Bone marrow (tissue), 2 donors: ENCODE measurements at places on chromosomes 6 and 20.
A peak's percentile ranks its signal among the peaks of the same experiment; 100 is the strongest.

DNA sequence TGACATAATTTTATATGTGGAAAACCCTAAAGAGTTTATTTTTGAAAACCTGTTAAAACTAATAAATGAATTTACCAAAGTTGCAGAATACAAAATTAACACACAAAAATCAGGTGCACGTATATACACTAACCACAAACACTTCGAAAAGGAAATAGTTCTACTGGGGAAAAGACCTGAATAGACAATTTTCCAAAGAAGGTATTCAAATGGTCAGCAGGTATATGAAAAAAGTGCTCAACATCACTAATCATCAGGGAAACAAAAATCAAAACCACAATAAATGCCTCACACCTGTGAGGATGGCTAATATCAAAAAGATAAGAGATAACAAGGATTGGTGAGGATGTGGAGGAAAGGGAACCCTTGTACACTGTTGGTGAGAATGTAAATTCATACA lies 110.6 kb downstream of the PXDC1 start:
- no peak for DNase-seq

DNA sequence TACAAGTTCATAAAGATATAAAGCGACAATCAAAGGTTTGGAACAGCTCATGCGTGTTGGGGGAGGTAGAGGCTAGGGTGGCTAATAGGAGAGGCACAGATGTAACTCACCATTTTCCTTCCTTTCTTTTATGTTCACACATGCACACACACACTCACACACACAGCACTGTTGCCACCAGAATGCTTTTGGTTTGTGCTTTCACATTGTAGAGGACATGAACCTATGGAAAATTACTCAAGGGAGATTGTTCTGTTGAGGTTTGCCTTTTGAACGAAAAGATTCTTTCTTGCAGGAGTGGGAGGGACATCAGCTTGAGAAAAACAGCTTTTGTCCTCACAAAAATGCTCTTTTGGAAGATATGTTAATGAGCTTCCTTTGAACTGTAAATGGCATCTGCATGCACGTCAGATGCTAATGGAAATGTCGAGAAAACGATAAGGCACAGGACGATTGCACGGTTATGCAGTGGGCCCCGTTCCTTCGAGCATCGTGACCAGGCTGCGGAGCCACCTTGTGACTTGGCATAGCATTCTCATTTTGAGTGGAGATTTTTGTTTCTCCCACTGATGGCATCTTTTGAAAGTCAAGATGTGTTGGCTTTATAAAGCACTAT lies 724.1 kb downstream of the KIF16B start:
- DNase-seq = no peak

DNA sequence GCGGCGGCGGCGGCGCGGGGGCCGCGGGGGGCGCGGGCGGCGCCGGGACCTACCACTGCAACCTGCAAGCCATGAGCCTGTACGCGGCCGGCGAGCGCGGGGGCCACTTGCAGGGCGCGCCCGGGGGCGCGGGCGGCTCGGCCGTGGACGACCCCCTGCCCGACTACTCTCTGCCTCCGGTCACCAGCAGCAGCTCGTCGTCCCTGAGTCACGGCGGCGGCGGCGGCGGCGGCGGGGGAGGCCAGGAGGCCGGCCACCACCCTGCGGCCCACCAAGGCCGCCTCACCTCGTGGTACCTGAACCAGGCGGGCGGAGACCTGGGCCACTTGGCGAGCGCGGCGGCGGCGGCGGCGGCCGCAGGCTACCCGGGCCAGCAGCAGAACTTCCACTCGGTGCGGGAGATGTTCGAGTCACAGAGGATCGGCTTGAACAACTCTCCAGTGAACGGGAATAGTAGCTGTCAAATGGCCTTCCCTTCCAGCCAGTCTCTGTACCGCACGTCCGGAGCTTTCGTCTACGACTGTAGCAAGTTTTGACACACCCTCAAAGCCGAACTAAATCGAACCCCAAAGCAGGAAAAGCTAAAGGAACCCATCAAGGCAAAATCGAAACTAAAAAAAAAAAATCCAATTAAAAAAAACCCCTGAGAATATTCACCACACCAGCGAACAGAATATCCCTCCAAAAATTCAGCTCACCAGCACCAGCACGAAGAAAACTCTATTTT lies 2.0 kb downstream of the FOXC1 start:
- no peak for DNase-seq

DNA sequence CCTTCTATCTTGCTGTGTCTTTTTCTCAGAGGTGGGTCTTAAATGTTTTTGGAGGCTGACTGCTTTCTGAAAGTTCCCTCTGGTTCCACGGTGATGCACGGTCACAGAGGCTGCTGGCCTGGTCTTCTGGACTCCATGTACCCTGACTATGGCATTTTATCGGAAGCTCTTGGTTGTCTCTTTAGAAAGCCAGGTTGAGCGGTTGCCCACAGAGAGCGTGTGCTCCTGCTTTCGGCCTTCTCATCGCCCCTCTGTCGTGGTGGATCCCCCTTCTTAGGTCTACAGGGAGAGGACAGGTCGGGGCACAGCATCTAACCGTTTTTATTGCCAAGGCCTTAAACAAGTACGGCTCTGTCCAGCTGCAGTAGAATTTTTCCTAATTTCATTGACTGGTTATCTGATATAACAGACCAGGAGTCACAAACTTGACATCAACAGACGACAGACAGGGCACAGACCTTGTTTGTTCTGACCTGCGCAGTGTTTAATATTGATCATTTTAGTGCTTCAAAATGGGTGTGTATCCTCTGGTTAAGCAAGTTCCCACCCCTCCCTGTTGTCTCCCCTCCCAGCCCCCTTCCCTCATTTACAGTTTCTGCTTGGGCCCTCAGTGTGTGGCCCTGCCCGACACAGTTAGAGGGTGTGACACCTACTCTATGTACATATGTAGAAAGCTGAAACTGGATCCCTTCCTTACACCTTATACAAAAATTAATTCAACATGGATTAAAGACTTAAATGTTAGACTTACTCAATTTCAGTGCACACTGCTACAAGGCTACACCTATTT lies 24.7 kb downstream of the SYTL3 start:
- DNase-seq = no peak

DNA sequence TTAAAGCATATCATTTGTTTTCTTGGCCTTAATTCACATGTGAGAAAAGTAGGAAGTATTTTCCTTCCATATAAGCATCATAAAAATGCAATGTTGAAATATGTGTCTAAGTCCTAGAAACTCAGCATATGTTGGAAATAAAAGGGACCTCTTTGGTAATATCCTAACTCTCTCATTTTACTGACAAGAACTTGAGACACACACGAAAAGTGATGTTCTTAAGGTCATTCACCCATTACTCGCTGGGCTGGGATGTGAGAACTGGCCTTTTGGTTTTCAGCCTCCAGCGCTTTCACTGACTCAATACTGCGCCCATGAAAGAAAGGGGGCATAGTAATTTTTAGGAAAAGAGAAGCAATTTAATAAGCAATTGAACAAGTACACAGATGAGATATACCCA lies 153.5 kb upstream of the SCGN start:
- no peak for DNase-seq

DNA sequence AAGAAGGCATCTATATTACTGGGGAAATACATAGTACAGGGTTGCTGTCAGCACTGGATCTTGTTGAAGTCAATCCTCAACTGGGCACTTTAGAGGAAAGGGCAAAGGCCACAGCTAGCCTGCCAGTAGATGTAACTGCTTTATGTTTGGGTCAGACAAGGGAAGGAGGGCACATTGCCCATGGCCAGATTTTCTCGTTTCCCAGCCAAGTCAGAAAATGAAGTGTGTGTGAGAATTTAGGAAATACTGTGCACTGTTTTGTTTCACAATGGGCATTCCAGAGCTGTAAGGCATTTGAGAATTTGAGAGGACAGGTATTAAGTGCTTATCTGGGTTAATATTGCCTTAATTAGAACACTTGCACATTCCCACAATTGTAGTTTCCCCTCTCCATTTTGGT lies 183.9 kb upstream of the MCHR2 start:
- no peak for DNase-seq

DNA sequence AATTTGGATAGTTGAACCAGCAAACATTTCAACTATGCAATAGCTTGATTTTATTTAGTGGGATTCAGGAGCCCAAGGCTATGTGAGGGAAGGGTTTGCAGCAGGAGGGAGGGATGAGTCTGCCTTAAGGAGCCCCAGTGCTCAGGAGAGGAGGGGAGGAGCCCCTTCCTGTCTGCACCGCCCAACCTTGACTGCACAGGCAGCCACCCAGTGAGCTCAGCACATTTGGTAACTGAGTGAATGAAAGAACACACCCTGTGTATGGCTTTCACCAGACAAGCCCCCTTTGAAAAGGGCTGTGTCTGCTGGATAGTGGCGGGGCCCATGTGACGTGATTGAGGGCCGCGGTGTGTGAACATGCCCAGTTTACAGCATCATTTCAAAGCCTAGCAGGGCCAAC lies 17.0 kb downstream of the DACT2 start:
- DNase-seq = no peak

DNA sequence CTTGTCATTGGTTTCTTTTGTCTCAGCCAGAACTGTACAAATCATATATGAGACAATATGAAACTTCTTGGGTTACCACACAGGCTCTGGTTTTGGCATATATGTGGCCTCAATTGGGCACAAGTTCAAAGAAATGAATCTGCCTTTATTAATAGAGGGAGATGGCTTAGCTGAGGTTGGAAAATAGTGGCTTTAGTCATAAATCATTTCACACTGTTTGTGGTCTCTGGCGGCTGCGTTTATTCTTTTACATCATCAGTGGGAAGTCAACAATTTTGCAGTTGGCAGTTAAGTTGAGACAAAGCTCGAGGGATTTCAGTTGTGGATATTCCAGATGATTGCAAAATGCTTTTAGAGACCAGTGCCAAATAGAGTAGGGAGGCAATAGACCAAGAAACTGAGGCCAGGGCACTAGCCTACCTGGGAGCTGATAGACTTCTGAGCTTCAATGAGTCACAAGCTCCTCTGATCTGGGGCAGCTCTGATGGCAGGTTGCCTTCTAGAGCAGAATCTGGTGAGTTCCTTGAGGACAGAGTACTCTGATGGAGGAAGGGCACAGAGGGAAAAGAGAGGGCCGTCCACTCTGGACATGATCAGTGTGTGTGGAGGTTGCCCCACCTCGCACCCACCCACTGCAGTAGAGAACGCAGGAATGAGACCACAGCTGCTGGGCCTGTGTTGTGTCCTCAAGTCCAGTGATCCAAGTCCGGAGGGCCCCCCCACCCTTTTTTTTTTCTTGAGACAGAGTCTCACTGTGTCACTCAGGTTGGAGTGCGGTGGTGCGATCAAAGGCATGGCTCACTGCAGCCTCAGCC lies 73.5 kb downstream of the ARMC2 start:
- peak; percentile 50 for DNase-seq

- DNase-seq = peak; percentile 75
Observed at GRCh38 chr6:474453-475185, 83.1 kb downstream of the IRF4 start.

DNA sequence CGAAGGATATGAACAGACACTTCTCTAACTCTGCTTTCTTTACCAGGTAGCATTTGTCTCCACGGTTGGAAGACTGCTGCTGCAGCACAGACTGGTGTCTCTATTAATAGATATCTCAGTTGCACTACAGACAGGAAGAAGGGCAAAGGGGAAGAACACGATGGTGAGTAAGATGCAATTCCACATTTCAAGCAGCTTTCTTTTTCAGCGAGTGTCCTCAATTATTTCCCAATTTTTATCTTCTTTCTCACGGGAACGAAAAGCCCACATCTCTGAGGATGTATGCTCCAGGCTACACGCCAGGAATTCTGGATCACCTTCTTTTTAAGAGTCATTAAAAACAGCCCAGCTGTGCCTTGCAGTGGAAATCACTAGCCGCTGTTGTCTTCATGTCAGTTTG lies 311.6 kb upstream of the ECI2 start:
- no peak for DNase-seq

DNA sequence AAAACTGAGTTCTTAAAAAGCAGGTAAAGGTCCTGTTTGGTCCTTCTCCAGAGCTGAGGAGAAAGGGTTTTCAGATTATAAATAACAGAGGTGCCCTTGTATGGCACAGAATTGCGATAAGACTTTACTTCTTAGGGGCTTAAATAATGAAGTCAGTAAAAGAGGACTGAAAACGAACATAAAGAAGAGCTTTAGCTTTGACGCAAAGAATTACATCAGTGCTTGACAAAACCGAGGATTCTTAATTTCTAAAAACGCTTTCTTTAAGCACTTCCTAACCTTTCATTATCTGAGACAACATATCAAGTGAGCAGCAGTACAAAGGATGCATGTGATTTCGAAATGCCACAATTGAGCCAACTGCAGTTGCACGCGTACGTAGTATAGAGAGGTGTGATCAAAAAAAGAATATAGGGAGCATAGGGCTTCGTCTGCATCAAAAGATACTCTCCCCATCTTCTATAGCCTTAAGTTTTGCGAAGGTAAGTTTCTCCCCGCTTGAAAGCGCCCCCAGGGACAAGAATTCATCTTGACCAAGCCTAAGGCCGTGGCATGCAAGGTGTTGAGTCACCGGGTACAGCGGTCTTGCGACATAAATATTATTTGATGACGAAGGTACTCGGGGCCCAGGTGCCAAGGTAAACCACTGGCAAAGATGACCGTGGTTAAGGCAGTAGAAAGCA lies 778 bp upstream of the LOC128125822 start:
- DNase-seq = no peak

GRCh38 chr6:112087136-112087911 lies at the start of the genes FAM229B and TUBE1:
Gene FAM229B (plus strand): TSS chr6:112087591. CDS start chr6:112099284, 11,693 bp downstream.
Gene TUBE1 (minus strand): TSS chr6:112087482. CDS start chr6:112087434, 48 bp downstream.
- DNase-seq = peak; percentile 61

DNA sequence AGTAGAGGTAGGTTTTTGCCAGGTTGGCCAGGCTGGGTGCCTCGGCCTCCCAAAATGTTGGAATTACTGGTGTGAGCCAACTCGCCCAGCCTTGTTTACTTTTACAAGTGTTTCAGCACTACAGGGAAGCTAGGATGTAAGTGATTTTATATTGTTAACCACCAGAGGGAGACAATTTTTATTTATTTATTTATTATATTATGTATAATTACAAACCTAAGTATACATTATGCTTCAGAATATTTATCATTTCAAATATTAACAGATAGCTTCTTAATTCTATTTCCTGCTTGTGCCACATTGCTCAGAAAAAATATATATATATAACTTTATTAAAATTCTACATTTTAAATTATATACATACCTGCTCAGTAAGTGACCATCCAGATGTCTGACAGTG lies 9.8 kb downstream of the MMUT start:
- DNase-seq = no peak

DNA sequence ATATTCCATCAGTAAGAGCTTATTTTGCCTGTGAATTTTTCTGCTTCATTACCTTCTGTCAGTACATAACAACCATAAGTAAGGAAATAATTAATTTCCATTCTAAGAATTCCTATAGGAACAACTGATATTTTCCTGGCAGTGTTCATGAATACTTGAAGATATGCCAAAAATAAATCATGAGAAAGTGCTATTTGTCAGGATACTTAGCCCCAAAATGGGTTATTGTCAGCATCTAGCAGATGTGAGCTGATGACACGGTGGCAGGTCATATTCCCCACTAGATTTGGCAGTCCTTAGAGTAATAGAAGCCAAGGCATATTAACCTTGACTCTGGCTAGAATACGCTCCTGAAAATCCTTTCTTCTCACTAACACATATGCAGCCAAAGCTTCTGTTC lies 43.2 kb upstream of the CRISP1 start:
- DNase-seq = no peak

DNA sequence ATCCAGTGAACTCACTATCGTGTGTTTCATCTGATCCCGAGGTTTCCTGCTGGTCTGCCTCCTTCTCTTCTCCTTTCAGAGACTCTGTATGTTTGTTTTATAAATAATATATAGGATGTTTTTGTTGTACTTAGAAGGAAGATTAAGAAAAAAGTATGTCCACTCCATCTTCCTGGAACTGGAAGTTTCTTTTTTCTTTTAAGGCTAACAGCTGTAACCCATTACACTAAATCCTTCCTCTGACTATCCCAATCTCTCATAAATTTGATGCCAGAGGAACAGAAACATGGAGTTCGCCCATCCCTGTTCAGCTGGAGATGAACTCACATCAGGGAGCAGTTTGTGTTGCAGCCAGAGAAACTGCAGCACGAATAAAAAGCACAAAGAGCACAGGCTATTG lies 20.7 kb downstream of the RIPK1 start:
- DNase-seq = no peak
